ENCODE measurements at places on chromosomes 11 and 22.

- DNase-seq, result no peak
Observed at GRCh38 chr11:89504270-89504669, 13.1 kb upstream of the NOX4 start.

DNA sequence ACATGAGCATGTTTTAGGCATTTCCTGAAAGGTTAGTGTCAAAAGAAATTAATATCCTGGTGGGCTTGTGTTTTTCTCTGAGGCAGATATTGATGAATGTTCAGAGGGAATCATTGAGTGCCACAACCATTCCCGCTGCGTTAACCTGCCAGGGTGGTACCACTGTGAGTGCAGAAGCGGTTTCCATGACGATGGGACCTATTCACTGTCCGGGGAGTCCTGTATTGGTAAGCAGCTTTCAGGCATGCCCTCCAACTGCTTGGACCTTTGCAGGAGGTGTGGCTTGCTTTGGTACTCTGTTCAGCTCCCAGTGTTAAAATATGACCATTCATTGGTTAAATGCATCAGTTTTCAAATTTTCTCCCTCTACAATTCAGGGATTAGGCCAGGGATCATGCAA, 658.6 kb upstream of the ANO5 start:
- no peak for DNase-seq

DNA sequence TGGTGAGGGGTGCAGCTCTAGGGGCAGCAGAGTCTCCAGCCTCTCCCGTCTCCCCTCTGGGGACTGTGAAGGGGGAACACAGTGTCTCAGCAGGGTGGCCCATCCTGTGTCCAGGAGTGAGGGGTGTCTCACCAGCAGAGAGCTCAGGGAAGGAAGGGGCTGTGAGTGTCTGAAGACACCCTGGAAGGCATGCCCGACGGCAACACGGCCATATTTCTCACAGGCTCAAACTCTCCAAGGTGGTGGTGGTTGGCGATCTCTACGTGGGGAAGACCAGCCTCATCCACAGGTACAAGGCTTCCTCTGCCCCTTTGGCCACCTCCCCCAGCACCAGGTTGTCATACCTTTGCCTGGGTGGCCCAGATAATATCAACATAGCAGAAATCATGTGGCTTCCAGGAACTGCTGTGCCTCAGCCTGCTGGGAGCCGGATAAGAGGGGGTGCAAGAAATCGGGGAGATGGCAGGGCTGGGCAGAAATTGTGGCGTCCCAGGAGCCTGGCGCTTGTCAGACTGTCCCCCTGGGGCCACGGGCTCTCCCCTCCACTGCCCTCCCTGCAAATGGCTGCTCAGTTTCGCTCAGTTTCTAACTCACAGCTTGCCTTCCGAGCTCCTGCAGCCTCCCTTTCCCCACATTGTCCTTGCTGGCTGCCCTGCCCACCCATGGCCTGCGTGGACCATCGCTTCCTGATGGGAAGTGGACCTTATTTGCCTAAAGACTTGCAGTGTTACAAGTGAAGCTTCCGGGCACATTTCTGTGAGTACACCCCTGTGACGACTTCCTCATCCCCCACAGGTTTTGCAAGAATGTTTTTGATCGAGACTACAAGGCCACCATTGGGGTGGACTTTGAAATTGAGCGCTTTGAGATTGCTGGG, 7.2 kb downstream of the RAB36 start:
- no peak for DNase-seq

GRCh38 chr22:38067028-38067415, 9.8 kb downstream of the PICK1 start:
- DNase-seq, result no peak

- DNase-seq, result no peak
Observed at GRCh38 chr11:112811783-112812182, 149.4 kb upstream of the NCAM1 start.
